Stimulated activated CD4-positive, alpha-beta T cell treated with anti-CD3 and anti-CD28 coated beads, Interleukin-4, amount 100 ng/mL, for 4 hours (primary cell): ENCODE measurements at places on chromosomes 13 and 19.

DNA sequence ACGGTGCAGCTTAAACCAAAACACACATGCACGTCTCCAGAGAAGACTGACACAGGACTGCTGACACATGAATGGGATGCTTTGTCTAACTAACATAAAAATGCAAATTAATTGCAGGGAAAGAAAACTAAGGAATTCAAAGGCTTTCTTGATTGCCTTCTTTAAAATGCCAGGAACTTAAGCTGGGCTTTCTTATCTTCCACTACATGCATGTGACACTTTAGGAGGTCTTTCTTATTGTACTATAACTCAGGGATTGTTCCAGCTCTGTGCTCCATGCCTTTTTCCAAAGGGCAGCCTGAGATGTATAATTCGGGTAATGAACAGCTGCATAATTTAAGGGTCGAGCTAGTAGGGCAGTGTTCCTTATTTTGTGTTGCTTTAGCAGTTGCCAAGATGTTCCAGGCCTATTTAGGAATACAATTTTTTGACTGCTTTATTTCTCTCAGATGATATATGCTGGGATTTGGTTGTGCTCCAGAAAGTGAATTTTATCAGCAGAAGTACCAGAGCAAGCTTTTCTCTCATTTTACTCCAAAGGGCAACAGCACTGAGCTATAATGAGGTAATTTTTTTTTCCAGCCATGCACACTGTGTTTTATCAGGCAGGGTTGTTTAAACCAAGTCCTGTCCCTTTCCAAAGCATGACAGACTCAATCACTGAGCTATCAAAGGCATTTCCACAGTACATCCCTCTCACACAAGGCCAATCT lies 885.2 kb downstream of the PCDH9 start:
- DNase-seq, result no peak

DNA sequence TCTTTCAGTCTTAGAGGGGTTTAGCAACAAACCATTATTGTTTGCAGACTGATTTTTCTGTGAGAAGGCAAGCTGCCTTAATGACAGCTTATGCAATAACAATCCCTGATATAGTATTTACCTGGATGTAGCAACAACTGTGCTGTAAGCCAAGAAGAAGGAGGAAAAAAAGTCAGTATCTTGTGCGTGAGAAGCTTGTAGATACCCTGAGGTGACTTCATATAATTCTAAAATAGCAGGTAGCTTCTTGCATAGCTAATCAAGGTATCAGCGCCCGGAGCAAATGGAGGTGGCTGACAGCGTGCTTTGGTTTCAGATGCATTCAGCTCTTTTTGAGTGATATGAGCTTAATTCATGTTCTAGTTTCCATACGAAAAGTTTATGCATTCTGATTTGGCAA lies 309.8 kb downstream of the KLF5 start:
- DNase-seq, result no peak

DNA sequence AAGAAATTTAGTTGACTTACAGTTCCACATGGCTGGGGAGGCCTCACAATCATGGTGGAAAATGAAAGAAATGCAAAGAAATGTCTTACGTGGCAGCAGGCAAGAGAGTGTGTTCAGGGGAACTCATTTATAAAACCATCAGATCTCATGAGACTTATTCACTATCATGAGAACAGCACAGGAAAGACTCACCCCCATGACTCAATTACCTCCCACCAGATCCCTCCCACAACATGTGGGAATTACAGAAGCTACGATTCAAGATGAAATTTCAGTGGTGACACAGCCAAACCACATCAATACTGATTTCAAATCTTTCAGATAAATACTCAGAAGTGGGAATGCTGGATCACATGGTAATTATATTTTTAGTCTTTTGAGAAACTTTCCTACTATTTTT lies 1357.9 kb downstream of the SLITRK5 start:
- peak; percentile 9 for DNase-seq

DNA sequence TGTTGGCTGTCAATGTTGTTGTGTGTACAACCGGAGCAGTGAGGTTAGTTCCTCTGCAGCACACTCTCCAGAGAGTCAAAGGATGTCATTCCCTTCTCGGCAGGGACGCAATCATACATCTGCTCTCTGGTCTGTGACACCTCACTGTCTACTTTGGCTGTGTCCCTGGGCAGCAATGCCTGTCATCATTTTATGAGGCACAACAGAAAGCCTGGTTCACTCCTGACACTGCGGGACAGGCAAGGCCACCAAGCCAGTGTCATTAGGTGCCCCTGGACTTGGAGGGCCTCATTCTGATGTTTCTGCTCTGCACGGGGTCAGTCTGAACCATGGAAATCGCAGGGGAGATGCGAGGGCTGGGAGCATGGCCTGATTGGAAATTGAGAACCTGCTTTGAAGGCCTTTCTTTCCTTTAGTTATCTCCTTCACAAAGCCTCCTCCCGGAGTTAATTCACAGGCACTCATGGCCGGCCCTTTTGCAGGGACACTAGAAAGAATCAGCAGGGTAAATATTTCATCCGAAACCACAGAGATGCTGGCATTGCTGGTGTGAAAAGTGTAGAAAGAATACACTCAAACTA lies 284.4 kb downstream of the ZNF536 start:
- DNase-seq, result no peak

- DNase-seq, result no peak
These were observed 76.8 kb upstream of the PCDH8 start for GRCh38 chr13:52925251-52925650.

- no peak for DNase-seq
These were observed 9.0 kb upstream of the CEACAM5 start for GRCh38 chr19:41699231-41699967.

DNA sequence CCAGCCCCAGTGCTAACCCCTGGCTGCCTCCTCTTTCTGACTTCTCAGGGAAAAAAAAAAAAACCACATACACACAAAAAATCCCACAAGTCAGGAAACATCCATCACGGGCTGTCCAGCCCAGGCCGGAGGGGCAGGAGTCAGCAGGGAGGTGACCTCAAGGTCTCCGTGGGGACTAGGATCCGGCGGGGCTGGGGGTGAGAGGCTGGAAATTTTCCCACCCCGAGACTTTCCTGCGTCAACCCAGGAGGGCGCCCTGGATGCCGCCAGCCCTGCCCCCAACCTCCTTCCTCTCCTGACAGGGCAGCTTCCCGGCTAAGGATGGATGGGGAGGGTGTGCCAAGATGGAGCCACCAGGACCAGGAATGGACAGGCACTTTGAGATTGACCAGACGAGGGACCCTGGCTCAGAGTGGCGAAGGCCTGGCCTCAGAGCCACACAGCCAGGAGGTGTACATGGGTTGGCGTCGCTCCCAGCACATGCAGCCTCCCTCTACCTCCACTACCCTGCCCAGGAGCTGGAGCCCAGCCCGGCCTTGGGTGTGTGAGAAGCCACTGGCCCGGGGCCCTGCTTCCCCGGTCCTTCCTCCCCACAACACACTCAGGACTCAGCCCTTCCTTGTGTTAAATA lies 33.3 kb downstream of the BLOC1S3 start:
- DNase-seq, result no peak

DNA sequence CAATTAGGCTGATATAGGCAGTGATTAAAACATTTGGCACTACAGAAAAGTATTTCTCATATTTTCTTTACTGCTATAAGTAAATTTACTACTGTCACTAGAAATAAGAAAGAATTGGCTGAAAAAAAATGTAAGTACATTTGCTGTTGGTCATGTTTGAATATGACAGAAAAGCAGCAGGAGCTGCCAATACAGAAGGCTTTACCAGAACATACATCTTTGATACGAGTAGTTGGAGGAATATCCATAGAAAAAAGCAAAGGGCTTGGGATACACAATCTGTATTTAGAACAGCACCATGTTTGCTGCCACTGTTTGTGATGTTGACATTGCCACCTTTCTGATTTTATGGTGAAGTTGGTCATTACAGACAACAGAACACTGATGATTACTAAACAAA lies 21.6 kb downstream of the PCDH9 start:
- DNase-seq, result no peak

DNA sequence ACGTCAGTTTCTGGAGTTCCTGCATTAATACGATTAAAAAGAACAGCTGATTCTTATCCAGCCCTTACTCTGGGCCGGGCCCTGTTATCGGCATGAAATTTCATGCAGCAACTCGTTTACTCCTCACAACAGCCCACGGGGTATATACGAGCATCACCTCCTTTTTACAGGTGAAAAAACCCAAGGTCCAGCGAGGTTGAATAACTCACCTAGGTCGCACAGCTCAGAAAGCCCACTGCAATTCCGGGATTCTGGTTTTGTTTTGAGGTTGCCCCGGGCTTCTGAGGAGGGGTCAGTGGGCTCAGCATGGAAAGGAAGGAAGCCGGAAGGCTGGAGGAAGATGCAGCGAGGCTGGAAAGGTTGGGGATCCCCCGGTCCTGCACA lies 577 bp upstream of the ACP7 start:
- no peak for DNase-seq

- no peak for DNase-seq
These were observed 14.0 kb downstream of the CEACAM16 start for GRCh38 chr19:44712864-44713515.

- peak; percentile 76 for DNase-seq
These were observed 9.3 kb downstream of the PLEKHA4 start for GRCh38 chr19:48858984-48859710.

GRCh38 chr19:18480006-18480691 lies 41.7 kb downstream of the ELL start:
- DNase-seq, result no peak

GRCh38 chr13:26811581-26811980 lies 51.0 kb upstream of the GPR12 start:
- no peak for DNase-seq

- DNase-seq, result no peak
These were observed 662.0 kb upstream of the KLF12 start for GRCh38 chr13:74796157-74796556.

DNA sequence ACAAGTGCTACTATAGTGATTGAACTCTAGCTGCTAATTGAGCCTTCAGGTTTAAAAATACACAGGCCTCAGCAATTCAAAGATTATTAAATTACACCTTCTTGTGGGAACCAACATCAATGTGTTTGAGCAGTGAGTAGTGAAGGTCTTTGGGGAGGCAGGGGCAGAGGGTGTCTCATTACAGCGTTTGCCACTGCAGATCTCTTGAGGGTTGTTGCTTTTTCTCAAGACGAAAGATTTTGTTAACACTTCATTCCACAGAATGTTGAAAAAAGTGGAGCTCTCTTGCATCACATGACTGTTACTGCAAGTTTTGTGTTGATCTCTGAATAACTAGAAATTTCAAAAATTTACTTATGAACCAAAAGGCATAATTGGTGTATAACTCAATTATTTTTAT lies 253.6 kb downstream of the ATP8A2 start:
- no peak for DNase-seq

DNA sequence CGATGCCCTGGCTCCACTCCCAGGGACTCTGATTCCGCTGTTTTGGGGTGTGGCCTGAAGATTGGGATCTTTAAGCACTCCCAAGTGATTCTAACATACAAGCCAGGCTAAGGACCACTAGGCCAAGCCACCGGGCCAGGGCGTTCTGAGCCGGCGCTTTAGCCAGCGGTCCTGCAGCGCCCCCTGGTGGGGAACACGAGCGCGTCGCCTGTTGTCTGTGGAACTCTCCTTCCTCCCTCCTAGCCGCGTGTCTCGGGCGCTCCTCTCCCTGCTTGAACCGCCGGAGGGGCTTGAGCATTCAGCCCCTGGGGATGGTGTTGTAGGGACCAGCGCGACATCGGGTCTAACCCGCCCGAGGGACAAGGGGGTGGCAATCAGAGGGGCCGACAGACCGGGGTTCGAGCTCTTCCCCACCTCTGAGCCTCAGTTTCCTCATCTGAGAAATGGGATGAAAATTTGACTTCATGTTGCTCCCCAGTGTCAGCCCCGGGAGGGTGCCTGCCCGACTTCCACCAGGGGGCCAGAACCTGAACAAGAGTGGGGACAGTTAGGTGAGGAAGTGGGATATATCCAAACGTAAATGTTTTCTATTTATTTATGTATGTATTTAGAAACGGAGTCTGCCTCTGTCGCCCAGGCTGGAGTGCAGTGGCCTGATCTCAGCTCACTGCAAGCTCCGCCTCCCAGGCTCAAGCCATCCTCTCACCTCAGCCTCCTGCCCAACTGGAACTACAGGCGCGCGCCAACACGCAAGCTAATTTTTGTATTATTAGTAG lies 18.0 kb upstream of the PNMA8B start:
- peak; percentile 87 for DNase-seq

DNA sequence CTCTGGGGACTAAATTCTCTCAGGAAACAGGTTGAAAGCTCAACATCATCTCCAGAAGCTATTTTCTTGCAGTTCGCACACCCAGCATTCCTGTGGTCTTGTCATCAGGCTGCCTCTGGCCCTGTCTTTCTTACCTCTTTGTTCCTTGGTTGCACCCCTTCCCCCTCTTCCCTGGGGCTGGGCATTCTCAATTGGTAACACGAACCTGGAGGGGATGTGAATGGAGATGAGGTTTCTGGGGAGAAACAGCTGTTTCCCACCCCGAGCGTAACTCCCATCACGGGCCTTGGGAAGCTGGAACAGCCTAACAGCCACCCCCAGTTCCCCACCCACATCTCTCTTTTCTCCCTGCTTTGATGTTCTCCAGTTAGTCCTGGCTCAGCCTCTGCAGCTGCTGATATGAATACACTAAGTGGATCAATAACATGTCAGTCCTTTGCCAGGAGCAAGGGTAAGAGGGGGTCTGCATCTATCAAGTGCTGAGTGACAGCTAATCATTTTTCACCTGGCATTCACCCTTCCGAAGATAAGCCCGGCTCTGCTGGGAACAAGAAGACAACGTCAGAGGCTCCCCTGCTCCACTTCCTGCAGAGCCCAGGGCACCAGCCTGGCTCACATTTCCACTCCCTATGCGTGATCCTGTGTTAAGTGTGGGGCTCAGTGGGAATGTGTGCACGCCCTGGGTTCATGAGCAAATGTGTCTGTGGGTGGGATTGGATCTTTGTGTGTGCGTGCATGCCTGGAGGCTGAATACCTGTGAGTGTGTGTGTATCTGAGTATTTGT lies 74.0 kb upstream of the KCTD15 start:
- DNase-seq, result no peak

- no peak for DNase-seq
These were observed 94.6 kb downstream of the DACH1 start for GRCh38 chr13:71772361-71772760.

- DNase-seq, result no peak
These were observed 627.7 kb downstream of the FGF9 start for GRCh38 chr13:22298530-22298929.

- no peak for DNase-seq
These were observed 769.0 kb upstream of the SLITRK1 start for GRCh38 chr13:84651288-84651687.

GRCh38 chr19:55451965-55452748 lies 9.1 kb upstream of the SHISA7 start:
- no peak for DNase-seq

- no peak for DNase-seq
These were observed 29.7 kb upstream of the FXYD3 start for GRCh38 chr19:35085947-35086346.
